Muscle of back (tissue), 13 donors: ENCODE measurements at places on chromosomes 13 and 19. TPM values are rescaled to one million over a fixed set of nuclear protein-coding genes. Genes with fewer than 3 reads are reported as not detected.
A peak's percentile ranks its signal among the peaks of the same experiment; 100 is the strongest.

- DNase-seq, result no peak
Observed at GRCh38 chr13:19685034-19685433, 51.6 kb downstream of the MPHOSPH8 start.

DNA sequence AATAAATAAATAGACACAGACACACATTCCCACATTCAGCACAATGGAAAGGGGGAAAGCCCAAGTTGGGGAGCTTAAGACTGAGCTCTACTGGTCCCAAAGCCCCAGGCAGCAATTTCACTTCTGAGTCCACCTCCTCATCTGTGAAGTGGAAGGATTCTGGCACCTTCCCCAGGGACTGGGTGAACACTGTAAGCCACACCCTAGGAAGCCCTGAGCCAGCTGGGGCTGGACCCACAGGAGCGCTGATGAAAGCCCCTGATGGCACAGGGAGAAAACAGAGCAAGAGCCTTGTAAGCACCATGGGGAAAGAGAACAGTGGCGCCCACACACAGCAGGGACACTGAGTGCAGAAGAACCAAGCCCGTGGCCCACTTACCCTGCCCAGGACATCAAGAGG is 37.8 kb downstream of the EPS15L1 start:
- DNase-seq, result no peak

DNA sequence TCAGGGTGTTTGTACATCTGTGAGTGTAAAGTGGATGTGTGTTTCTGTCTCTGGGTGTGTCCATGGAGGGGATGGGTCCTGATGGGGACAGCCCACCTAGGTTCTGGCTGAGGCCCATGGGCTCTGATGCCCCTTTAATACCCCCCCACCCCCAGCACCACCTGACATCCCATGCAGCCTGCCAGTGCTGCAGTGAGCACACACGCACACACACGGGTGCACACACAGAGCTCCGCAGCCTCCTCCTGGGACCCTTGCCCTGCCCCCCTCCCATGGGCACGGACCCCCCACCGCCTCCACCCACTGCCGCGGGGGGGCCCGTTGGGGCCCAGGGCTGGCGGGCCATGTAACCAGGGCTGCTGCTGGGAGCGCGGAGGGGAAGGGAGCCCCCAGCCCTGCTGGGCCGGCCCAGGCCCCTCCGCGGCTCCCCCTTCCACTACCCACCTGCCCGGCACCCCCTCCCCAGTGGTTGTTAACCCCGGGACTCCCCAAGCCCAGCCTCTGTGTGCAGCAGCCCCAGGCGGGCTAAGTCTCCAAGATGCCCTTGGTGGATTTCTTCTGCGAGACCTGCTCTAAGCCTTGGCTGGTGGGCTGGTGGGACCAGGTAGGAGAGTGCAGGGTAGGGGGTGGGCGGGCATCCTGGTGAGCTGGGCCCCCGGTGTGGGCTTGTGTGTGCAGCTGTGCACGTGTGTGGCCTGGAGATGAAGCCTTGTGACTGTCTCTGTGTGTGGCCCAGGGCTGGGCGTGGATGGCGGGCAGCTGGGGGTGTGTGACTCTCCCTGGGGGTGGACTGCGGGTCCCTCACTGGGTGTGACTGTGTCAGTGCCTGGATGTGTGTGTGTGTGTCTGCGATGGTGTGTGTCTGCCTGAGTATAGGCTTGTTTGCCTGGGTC is 32.6 kb downstream of the PDE4A start:
- no peak for DNase-seq

- peak; percentile 91 for DNase-seq
Observed at GRCh38 chr19:12965017-12965811, 4.2 kb upstream of the DAND5 start.

DNA sequence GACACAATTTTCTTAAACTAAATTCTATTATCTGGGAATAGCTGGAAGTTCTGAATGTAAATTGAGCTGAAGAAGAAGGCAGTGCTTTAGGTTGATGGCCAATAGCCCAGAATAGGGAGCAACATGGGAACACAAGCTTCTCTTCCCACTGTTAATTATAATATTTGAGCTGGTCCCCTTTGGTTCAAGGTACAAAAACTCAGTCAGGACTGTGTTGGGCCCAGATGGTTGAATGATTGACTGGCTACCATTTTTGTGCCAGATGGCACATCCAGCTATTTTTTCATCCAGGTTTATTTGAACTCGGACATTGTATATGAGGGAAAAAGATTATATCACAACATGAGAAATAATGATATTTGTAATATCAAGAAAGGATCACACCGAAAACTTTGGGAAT is 458.9 kb downstream of the SLITRK1 start:
- DNase-seq, result peak; percentile 54

DNA sequence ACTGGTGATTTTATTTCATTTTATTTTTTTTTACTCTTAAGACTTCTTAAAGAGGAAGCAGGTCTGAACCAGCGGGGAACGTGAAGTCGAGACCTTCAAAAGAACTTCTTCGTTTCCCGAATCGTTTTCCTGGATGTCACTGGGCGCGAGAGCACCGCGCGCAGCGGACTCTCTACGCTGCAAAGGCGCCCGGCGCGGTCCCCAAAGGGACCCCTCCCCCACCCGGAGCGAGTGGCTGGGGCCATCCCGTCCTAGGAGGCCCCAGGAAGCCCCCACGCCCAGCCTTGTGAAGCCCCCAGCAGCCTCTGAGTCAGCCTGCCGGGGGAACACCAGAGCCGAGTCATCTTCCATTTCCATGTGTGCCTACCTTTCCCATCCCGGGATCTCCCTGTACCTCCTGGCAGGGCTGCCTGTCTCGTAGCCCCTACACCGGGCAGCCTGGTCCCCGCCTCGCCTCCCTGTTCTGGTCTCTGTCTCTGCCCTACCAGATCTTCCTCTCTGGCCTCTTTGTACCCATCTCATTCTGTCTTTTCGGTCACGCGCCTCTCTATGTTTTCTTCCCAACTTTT is 608 bp downstream of the CD70 start:
- DNase-seq, result no peak

GRCh38 chr13:62489731-62490130 is 1074.1 kb upstream of the PCDH20 start:
- DNase-seq, result no peak

DNA sequence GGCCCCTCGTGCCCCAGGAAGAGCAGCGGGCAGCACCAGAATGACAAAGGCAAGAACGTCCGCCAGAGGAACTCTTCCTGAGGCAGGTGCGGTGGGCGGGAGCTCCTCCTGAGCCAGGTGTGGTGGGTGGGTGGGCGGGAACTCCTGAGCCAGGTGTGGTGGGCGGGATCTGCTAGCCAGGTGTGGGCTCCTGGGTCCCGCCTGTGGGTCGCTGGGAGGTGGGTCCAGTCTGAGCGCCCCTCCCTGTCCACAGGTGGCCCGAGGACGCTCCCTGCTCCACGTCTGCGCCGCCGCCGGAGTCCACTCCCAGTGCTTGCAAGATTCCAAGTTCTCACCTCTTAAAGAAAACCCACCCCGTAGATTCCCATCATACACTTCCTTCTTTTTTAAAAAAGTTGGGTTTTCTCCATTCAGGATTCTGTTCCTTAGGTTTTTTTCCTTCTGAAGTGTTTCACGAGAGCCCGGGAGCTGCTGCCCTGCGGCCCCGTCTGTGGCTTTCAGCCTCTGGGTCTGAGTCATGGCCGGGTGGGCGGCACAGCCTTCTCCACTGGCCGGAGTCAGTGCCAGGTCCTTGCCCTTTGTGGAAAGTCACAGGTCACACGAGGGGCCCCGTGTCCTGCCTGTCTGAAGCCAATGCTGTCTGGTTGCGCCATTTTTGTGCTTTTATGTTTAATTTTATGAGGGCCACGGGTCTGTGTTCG is 7.0 kb upstream of the HCN2 start:
- no peak for DNase-seq

GRCh38 chr13:91574766-91575165 is 176.3 kb downstream of the GPC5 start:
- DNase-seq, result peak; percentile 28

DNA sequence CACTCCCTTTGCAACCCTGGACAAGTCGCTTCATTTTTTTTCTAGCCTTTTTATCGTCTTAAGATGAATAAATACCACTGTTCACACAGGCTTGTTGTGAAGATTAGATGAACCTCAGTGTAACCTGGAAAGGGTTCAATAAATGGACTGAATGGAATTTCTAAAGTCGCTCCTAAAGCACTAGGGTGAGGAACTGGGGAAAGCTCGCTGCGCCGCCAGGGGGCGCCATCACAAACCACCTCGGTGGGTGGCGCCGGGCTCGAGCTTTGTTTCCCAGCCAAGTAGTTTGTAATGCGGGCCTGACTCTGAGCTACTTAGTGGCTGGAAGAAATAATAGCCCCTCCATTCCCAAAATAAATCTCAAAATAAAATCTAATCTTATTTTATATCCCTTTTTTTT is 2.2 kb upstream of the CEACAM6 start:
- peak; percentile 2 for DNase-seq

GRCh38 chr19:48918801-48919247 is 14.7 kb upstream of the DHDH start:
- DNase-seq, result no peak

DNA sequence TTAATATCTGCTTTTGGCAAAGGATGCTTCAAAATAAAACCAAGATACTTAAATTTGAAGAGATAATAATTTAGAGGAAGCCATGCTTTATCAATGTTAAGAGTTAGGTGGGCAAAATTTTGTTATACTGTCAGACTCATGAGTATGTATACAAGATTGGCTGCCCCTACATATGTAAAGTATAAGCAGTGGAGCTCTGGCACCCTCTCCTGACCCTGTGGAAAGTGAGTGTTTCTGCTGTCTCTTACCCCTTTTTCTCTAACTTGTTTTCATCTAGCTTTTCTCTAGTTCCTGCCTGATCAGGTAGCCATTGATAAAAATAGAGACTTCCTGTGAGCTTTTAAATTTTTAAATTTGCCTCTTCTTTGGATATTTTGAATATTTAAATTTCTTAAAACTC is 710.9 kb upstream of the SPRY2 start:
- DNase-seq, result peak; percentile 20

The INAFM1 gene
- 11.0 TPM for polyA plus RNA-seq

The PSG3 gene
- polyA plus RNA-seq, result 2.4 TPM

The FFAR1 gene
- not detected for polyA plus RNA-seq

The OR7D2 gene
- polyA plus RNA-seq, result 0.05 TPM
